ENCODE measurements at places on chromosomes 7 and 10.
A peak's percentile ranks its signal among the peaks of the same experiment; 100 is the strongest.

GRCh38 chr7:47328392-47329319, 253.3 kb downstream of the TNS3 start:
- DNase-seq, result no peak

- DNase-seq, result no peak
Observed at GRCh38 chr7:105067691-105068090, 53.7 kb downstream of the KMT2E start.

- DNase-seq, result no peak
Observed at GRCh38 chr10:34729619-34730018, 85.5 kb downstream of the PARD3 start.

DNA sequence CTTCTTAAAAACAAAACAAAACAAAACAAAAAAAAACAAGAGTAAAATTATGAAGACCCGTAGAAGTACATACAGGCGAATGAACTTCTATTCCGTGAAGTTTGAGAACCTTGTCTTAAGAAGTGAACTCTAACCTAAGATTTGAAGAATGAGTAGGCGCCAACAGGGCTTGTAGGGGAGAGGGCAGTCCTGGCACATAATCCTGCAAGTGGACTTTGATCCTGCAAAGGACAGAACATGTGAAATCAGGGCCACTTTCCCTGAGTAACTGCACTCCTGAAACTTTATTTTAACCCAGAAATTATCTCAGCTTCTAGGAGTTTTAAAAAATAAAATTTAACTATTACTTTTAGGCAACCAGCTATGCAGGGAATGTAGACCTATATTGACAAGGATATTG, 62.0 kb downstream of the GNAT3 start:
- DNase-seq, result no peak

GRCh38 chr10:29798921-29799690, 164.3 kb upstream of the SVIL start:
- no peak for DNase-seq

DNA sequence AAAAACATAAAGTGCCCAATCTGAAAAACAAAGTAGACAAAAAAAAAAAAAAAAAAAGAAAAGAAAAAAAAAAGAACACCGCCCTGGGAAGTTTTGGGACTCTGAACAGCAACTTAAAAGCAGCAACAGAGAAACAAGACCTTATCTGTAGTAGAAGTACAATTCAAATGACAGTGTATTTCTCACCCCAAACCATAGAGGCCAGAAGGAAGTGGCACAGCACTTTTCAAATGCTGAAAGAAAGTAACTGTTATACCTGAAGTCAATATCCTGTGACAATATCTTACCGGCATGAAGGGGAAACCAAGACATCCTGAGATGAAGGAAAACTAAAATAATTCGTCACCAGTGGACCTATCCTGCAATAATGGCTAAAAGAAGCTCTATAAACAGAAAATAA, 112.1 kb downstream of the DNAJC1 start:
- no peak for DNase-seq

GRCh38 chr10:4701016-4701415, 125.0 kb upstream of the AKR1E2 start:
- no peak for DNase-seq

DNA sequence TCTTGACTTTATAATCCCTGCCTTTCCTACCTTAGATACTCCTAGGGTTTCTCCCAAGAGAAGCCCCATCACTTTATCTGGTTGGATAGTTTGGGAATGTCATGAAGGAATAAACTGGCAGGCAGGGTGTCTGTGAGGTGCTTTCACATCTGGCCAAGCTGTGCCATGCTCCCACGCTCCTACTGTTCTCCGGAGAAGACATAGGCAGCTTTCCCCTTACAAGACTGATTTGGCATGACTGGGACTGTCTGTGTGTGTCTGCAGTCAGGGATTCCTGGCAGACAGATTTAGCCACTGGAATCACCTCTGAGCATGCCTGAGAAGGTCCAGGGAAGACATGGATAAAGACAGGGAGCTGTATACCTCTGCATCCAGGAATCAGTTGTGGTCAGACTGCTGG, 45.3 kb downstream of the HK1 start:
- no peak for DNase-seq

DNA sequence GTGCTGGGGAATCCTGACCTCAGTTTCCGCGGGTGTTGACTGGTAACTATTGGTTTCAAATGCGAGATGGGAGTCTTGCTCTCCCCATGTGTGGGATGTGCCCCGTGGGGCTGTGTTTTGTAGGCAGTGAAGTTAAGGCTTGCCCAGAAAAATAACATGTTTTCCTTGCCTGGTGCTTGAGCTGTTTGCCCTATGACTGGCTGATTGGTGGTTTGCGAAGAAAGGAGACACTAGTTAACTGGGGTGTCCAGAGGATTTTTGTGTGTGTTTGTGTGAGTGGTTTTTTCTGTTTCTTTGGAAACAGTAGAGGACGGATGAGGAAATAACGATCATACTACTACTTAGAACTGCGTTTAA, 61.9 kb downstream of the CREB5 start:
- DNase-seq, result no peak

GRCh38 chr10:14191871-14192270, 138.9 kb downstream of the FRMD4A start:
- DNase-seq, result no peak

GRCh38 chr10:102675011-102675665, 30.9 kb downstream of the TRIM8 start:
- no peak for DNase-seq

DNA sequence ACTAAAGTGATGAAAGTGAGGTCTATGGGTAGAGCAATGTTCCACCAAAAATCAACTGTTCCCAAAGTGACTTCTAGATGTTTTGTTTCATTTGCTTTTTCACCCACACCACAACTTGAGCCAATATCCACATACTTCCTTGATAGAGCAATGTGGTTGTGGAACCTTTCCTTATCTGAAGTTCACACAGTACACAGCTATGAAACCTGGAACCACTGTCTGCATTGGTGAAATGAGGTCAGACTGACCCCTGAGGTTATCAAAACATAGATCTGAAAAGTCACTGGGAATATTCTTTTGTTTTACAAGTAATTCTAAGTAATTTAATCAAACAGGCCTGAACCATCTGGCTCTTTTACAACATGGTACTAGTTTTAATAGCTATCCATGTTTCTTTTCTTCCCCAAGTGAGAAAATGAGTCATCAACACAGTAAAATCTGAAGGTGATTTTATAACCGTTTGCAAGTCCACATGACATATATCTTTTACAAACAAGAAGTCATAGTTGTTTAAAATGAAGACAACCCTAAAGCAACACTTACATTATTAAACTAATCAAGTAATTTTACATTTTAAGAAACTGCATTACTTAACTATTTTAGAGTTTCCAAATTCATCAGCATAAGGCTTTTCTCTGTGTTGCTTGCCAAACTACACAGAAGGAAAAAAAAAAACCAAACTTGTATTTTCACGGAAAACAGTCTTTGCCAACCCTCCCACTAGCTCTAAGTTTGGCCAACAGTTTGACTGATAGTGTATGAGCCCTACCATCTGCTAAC, 80.3 kb downstream of the LRRC17 start:
- peak; percentile 29 for DNase-seq

DNA sequence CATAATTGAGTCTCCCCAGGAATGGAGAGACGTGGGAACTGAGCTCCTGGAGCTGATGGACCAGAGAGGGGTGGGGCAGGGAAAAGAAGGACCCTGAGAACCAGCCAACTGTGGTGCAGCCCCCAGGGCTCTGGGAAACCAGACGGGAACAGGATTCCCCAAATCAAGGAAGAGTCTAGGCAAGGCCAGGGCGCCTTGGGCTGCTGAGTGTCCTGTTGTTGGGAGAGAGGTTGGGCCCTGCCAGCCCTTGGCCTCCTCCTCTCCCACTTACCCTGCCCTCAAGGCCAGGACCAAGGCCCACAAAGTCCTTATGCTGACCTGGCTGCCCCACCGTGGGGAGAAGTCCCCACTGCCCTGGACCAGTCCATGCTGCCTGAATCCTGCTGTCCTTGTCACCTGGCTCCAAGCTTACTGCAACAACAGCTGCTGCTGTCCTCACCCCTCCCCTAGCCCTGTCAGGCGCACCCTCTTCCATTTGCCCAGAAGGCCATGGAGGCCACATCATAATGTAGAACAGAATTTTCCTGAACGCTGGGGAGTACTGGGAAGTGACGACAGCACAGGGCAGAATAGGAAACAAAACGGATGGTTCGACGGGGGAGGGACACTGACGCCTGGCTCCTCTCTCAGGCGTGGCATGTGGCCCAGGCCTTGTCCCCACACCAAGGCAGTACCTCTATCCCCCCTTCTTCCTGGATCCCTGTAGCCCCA, 132.9 kb upstream of the ZMIZ1 start:
- no peak for DNase-seq

- DNase-seq, result no peak
Observed at GRCh38 chr7:73537051-73537450, 15.0 kb upstream of the BAZ1B start.

DNA sequence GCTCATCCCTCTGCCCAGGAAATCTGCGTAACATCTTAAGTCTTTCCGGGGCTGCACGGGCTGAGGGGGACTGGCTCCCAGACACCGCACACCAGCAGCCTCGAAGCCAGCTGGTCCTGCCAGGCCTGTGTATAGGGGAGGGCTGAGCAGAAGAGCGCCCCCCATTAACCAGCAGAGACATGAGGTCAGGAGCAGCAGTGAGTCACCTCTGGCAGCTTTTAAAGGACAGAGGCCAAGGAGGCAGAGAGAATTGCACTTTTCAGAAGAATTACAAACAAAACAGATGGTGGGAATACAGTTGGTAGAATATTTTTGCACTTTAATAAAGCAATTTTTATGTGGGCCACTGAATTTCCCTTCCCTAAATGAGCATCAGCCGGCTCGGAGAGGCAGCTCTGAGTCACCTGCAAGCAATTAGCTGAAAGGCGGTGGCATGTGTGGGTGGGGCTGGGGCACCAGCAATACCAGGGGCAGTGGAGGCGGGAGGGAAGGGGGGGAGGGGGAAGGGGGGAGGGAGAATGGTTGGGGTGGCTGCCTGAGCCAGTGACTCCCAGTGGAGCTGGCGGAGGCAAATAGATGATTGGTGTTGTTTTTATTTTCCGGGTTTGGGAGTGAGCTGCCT, 39.1 kb downstream of the GOLGA7B start:
- no peak for DNase-seq

DNA sequence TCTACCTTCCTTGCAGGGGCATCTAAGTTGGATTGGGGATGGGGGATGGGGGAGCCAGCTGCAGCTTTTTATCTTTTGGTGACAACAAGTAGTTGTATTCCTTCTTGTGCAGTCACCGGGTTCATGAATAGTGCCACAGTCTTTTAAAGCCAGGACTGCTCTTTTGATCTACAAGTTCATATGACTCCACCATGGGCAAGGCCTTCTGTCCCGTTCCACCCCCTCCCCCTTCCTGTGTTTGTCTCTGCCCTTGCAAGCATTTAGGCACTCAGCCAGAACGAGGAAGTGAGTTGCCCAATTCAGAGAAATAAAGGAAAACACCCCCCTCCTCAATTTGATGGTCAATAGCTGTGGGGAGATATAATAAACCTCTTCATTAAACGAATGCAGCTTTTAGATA, 44.8 kb upstream of the EGR2 start:
- no peak for DNase-seq

DNA sequence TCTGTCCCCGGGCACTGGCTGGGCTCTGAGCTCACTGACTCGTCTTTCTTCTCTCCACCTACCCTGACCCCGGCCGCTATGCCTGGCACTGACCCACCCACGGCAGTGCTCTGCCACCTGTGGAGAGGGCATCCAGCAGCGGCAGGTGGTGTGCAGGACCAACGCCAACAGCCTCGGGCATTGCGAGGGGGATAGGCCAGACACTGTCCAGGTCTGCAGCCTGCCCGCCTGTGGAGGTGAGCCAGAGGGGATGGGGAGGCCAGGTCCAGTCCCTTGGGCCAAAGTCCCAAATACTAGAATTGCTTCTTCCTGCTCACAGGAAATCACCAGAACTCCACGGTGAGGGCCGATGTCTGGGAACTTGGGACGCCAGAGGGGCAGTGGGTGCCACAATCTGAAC, 27.3 kb downstream of the TBATA start:
- no peak for DNase-seq

GRCh38 chr10:69160809-69161241, 19.2 kb upstream of the SUPV3L1 start:
- DNase-seq, result no peak

DNA sequence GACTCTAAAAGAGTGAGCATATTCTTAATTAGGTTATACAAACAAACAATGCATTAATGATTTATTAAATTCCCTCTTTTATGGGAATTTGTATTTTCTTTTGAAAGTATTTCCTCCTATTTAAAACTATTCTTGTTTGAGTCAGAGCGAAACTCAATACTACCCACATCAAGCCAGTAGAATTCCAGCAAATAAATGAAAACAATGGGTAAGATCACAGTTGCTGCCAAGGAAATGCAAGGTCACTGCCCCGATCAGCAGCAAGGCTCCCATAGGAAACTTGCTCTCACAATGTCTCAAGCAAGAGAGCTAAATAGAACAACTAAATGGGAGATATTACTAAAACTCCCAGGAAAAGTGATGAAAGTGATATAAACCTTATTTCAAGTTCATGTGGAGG, 206.3 kb downstream of the THSD7A start:
- no peak for DNase-seq

DNA sequence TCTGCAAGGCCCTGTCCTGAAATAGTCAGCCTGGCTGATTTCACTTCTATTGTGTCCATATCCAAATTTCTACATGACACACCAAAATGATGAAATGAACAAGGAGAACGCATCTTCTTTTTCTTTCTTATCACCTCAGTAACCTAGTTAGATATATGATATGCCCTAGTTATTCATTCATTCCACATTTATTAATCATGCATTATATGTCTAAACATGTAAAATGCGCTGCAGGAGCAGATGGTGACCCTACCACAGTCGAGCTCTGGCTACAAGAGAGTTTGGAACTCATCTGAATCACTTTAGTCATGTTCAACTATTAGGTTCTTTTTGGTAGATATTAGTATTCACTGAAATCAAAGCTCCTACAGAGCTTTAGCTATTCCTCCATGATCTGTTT, 31.8 kb upstream of the VPS41 start:
- DNase-seq, result no peak

DNA sequence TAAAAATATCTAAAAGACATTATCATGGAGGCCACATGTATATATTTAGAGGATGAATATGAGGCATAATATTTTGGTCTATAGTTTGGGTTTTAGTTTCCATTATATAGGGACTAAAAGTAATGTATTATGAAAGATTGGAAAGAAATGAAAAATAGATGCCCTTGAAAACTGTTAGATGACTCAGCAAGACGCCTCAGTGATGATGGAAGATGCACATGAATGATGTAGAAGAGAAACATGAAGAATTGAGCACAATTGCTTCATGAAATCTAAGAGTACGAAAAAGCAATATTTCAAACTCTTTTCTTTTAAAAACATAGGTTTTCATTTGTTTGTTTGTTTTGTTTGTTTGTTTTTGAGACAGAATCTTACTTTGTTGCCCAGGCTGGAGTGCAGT, 89.8 kb downstream of the ARL4A start:
- no peak for DNase-seq

- no peak for DNase-seq
Observed at GRCh38 chr10:5876181-5876768, 13.4 kb downstream of the ANKRD16 start.
